ELR (cell line): ENCODE measurements at places on chromosomes 11 and 22.

DNA sequence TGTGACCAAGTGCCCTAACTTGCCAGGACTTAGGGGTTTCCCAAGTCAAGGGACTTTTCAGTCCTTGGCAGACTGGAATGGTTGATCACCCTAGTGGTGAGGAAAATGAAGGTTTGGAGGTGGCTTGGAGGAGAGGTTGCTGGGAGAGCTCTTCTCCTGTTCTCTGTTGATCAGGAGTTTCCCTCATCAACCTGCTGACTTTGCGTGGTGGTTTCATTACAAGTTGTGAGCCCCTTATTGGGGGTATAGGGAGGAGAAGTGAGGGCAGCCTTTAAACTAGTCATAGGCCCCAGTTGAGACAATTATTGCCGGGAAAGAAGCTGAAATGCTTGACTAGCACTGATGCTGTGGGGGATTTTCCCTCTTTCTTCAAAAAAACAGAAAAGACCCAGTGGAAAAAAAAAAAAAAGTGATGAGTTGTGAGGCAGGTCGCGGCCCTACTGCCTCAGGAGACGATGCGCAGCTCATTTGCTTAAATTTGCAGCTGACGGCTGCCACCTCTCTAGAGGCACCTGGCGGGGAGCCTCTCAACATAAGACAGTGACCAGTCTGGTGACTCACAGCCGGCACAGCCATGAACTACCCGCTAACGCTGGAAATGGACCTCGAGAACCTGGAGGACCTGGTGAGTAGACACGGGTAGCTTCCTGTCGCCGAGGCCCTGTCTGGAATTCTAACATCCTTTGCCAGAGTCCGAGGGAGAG, at the start of gene CXCR5:
CXCR5 (plus strand) TSS at position 525 of the 704 bp plus-strand sequence; CDS start at position 575, 50 bp downstream.
- DNase-seq: peak; percentile 32

- no peak for DNase-seq
Measured at GRCh38 chr11:102359372-102359771, 12.4 kb downstream of the BIRC2 start.

DNA sequence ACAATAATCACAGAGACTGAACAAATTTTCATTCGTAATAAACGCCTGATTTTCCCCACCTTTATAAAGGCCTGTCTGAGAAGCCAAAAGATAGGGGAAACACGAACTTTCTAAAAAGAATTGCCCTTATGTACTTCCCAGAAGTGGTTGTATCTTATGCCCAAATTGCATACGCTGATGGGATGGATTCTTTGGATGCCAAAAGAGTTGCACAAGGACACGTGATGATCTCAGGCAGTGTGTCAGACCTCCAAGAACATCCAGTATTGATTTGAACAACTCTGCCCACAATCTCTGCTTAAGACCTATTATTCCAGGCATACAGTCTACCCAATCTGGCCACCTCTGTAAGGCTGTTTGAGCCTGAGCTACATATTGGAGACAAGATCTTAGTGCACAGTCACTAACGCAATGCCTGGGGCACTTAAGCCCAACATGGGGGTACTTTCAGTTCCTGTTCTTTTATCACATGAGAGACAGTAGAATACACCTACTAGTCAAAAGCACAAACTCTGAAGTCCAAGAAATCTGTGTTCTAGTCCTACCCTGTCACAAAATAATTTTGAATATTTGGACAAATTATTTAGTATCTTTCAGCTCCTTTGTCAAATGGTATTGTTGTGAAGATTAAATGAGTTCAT, 38.9 kb downstream of the OR10A6 start:
- DNase-seq: peak; percentile 81

DNA sequence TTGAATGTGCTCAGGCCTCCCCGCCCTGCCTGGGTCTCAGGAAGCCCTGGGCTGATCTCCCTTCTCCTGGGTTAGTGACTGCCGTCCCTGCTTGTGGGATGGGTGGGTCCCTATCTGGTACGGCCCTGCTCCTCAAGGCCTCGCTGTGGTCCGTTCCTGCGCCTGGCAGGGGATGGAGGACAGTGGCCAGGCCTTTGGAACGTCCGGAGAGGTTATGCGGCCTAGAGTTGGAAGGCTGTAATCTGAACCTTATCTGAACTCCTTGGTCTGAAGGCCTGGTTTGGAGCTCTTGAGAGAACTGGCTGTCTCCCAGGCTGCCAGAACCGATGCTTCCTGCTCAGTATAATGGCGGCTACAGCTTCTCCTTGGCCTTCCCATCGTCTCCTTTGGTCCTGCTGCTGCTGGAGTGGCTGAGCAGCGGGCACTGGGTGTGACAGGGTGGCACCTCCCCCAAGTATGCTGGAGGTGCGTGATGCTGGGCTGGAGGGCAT, 72.8 kb downstream of the FLI1 start:
- no peak for DNase-seq
